ENCODE measurements at places on chromosomes 11 and 22.

- no peak for DNase-seq
These were observed 96.8 kb downstream of the WNT7B start for GRCh38 chr22:45880091-45880715.

- DNase-seq = no peak
These were observed 1.1 kb downstream of the RRM1 start for GRCh38 chr11:4095509-4096230.

GRCh38 chr22:44935724-44936123, 74.1 kb downstream of the PHF21B start:
- DNase-seq = no peak

DNA sequence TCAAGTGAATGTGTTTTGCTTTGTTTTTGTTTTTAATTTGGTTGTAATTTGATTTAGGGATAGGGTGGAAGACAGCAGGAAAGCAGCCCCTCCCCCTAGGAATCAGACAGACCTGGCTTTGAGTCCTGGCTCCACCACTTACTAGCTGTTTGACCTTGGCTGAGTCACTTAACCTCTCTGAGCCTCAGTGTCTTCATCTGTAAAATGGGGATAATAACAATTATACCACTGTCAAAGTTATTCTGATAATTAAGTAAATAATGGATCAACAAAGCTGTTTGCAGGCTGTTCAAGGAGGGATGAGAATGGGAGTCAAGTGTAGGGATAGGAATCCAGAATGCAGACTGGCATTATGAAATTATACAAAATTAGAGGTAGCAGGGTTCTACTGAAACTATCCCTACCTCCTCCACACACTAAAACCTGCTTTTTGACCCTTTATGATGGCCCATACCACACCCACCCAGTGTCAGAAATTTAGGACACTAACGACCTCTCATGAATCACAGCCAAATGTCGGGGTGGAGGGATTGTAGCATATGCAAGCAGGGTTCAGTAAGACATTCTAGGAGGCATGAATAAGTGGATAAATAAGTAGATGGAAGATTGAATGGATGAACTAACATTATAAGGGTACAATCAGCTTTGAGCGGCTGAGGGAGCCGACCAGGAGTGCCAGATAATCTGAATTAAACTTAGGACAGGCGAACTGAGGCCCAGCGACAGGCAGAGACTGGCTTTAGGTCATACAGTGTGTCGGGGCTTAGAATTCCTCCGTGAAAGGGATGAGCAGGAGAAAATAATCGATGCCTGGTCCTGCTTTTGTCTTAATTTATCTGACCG, 974 bp downstream of the ANAPC15 start:
- DNase-seq = no peak

DNA sequence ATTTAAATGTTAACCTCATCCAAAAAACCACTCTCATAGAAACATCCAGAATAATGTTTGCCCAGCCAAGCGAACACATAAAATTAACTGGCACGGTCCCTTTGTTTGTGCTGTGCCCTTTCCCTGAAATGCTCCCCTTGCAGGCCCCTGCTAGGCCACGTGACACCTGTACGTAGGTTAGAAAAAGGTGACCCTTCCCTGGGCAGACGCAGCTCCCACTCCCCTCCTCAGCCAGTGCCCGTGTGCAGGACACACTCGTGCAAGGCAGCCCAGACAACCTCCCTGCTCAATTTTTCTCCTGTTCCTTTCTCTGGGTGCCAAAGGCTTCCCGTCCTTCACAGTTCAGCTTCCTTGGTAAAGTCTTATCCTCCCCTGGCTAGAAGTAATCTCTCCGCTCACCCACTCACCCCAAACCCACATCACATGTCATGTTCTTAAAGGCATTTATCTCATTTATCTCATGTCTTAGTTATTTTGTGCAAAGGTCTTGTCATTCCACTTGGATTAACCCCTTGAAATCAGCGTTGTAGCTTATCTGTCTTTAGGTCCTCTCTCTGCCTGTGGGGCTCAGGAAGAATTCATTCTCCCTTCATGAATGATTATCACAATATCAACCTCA, 20.7 kb downstream of the FAM83F start:
- no peak for DNase-seq

GRCh38 chr22:26718905-26719304, 61.5 kb downstream of the MIAT start:
- DNase-seq = no peak

DNA sequence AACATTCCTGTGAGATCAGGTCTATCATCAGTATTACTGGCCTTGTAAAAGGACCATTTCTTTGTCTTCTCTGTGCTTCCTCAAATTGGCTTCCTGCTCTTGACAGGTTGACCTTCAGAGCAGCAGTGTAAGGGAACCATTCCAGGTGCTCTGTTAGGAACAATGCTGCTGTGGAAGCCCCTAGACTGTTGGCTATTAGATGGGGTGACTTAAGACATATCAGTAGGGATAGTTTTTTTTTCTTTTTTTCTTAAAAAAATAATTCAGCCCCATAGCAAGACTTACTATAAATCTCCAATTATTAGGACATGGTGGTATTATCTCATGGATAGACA, 37.6 kb downstream of the COA4 start:
- no peak for DNase-seq

DNA sequence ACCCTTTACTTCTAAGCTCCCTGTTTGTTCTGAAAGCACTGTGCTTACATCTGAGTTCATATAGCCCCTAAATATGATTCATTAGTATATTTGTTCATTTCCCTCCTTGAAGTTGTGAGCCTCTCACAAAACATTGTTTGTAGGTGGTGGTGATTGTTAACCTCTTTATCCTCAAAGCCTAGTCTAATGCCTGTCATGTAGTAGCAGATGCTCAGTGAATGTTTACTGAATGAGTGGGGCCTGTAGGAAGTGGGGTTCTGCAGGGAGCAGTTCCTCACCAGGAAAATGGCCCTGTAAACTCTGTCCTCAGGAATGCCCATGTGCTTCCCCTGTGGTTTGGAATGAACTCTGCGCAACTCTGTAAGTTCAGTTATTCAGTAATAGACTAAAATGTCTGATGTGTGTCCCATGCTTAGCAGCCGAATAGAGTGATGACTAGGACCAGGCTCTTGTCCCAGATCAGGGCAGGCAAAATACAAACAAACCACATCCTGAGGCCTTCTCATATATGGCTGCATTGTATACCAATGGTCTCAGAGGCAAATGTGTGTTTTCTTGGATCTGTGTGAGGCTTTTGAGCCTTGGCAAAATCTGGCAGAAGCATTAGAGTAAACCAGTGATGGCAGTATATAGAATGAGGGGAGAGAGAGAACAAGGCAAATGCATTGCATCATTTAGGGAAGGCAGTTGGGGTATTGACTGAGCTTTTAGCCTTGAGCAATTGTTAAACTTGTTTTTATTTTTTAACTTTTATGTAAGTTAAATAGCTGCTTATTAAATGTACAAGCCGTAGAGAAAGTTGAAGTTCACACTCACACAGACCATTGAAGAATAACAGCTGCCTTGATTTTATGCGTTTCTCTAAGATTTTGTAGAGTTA, 91.4 kb upstream of the BIRC3 start:
- no peak for DNase-seq

DNA sequence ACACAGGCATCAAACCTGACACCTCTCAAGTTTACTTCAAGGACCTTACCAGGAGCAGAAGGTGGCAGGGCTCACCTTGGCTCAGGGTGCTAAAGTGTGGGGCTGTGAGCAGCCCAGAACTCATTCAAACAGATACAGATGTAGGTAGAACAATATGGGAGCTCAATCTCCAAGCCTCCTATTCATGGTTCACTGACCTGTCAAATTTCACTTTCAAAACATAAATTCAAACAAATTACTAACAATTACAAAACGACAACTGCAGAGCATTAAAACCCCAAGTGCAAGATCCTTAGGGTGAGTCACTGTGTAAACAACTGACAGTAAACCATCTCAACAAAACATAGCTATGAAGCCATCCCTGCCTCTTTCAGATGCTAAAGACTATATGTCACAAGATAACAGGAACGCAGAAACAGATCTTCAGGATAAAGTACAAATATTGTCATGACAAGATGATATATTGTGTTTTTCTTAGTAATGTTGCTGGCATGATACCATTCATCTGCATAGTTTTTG, 303.5 kb upstream of the ANO3 start:
- no peak for DNase-seq

DNA sequence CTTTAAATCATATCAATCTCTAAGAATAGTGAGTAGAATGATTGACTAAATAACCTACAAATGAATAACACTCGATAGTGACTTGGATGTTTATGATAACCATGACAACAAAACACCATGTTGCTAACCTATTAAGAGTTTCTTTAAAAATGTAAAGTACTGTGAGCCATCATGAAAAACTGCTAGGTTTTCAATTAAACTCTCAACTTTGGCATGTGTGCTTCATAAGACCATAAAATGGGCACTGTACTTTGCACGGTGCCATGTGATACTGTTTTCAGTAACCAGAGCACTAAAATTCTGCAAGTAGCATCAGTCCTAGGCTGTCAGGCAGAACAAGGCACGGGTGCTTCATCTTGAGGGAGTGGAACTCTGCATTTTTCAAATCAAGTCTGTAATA, 96.2 kb upstream of the TRIM77 start:
- DNase-seq = no peak

DNA sequence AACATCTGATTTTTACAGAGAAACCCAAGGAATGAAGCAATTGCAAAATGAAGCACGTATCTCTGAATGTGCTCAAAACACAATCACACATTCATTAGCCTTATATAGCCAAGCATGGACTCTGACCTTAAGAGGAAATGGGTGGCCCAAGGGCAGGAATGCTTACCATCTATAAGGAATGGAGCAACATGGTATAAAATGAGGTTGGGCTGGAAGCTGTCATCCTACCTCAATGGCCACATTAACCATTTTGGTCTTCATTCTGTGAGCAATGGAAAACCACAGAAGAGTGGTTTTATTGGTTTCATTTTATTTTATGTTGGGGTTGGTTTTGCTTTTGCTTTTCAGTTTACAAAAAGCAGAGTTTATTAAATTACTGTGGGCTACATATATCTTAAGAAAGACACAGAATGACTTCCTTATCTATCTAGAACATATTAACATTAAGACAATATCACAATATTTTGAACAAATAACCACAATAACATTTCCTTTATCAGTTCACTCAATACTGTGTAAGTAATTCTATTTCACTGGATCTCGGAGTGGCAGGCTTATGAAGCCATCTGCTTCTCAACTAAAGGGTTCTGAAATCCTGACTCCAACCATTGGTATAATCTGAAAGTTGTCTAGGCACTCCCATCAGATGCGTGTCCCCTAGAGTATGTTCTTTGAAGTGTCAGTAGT, 10.8 kb upstream of the MS4A13 start:
- no peak for DNase-seq

- peak; percentile 97 for DNase-seq
These were observed 23.1 kb downstream of the MICAL3 start for GRCh38 chr22:18001040-18001893.

- DNase-seq = peak; percentile 40
These were observed 122.4 kb downstream of the WT1 start for GRCh38 chr11:32312865-32313403.

- no peak for DNase-seq
These were observed at the start of gene PLA2G3 for GRCh38 chr22:31139866-31140716. PLA2G3 (minus strand) TSS chr22:31140508; CDS start chr22:31140354, 154 bp downstream.

GRCh38 chr11:26333906-26334305, 2.0 kb downstream of the ANO3 start:
- no peak for DNase-seq

- DNase-seq = no peak
These were observed 36.9 kb downstream of the PACS1 start for GRCh38 chr11:66106786-66107599.

GRCh38 chr11:108983636-108984420, 319.0 kb downstream of the DDX10 start:
- DNase-seq = no peak

DNA sequence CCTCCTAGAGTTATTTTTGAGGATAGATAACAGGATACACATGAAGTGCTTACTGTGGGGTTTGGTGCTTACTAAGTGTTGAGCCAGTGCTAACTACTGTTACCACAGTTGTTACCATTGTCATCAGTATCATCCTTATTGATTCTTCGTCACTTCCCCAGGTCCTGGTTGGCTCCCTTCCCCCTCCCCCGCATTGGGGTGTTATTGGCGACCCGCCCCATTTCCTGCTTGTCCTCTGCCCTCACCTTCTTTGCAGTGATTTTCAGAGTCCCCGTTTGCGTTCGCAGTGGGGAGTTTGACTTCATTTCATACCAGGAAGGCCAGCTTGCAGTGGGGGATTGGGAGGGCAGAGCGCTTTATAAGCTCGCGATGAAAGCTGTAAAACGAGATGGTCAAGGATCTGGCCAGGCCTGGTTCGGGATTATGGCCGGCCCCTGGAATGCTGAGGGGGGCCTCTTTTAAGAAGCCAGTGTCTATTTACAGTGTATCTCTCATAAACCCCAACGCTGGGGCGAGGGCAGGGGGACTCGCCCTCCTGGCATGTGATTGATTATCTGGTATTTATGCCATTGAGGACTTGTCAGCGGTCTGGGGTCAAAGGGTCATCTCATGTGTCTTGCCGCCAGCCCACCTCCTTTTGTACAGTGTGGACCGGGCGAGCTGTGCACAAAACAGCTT, 84.6 kb upstream of the NNMT start:
- DNase-seq = no peak

GRCh38 chr11:13207665-13208594, 69.7 kb upstream of the BMAL1 start:
- no peak for DNase-seq

- DNase-seq = peak; percentile 42
These were observed at the start of gene ZBTB16 for GRCh38 chr11:114059278-114059983. ZBTB16 (plus strand) TSS chr11:114059711; CDS start chr11:114063301, 3,590 bp downstream.

DNA sequence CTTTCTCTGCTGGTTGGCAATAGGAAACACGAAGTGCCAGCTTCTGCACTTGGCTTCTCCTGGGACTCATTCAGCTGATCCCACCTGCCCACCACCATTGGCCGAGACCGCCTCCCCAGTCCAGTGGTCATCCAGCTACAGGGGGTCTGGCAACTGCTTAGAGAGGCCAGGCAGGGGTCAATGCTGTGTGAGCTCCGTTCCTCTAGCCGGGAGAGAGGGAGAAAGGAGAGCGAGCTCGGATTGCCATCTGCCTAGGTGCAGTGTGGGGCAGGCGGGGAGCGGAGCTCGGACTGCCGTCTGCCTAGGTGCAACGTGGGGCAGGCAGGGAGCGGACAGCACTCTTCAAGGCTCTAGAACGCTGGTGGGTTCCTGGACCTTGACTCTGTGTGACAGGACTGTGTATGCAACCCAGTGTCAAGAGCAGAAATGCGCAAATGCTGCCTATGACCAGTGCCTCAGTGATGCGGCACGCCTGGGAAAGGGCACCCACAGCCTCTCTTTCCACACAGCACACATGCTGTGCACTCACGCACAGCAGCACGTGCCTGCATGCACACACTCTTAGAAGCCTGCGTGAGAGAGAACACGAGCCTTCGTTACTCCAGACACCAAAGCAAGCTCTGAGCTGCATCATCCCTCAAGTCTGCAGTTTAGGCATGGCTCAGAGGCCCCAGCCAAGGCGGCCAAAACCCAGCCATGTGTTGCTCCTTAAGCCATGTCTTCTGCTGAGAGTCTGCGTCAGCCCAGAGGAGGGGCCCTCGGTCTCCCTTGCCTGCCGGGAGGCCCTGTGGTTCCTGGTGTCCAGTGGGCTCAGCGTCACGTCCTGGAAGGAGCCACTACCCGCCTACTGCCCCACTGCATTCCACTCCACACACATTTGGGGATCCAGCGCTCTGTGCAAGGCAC, 26.8 kb upstream of the JAM3 start:
- DNase-seq = no peak

GRCh38 chr22:49992921-49993648, 19.5 kb downstream of the IL17REL start:
- DNase-seq = peak; percentile 88

GRCh38 chr11:126079621-126080124, 17.0 kb upstream of the CDON start:
- no peak for DNase-seq
